ENCODE measurements at places on chromosomes 7 and 10.

DNA sequence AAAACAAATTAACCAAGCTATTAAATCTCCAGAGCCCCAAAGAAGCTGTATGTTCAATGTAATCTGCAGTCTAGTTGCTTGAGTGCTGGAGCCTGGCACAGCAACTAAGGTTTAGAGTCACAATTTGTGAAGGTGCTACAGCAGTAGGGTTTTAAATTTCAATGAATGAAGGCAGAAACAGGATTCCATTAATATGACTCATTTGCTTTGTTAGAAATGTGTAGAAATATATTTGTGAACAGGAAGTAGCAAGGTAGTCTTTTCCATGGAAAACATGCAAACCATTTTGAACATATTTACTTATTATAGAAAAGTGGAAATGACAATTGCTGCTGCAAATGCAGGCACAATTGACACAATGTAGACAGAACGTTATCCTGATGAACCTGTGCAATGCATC, 149.0 kb upstream of the STEAP4 start:
- peak; percentile 61 for DNase-seq

GRCh38 chr10:2478656-2479055, 588.7 kb upstream of the PFKP start:
- no peak for DNase-seq

DNA sequence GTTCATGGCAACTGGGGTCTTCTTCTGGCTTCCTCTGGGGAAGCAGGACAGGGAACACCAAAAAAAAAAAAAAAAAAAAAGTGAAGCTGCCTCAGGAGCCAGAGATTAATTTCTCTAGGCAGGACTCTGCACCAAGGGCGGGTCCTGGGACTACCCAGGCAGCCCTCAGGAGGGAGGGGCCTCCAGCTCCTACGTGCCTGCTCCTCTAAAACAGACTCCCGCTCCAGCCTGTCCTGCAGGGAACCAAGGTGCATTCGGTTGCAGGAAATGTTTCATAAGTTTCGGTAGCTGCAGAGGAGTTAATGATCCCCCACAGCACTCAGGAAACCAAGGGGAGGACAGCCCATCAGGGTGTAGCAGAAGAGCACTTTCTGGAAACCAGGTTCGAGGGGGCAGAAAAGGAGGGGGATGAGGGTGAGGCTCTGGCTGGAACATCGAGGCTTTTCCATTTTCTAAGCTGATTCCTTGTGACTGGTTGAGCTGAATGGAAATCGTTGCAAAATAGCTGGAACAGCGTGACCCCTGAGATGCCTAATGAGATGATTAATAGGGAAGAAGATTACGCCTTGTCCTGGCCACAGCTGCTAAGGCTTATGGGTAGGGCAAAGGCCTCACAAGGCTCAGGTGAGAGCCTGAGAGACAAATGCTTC, 84.2 kb downstream of the STRA8 start:
- DNase-seq = no peak

DNA sequence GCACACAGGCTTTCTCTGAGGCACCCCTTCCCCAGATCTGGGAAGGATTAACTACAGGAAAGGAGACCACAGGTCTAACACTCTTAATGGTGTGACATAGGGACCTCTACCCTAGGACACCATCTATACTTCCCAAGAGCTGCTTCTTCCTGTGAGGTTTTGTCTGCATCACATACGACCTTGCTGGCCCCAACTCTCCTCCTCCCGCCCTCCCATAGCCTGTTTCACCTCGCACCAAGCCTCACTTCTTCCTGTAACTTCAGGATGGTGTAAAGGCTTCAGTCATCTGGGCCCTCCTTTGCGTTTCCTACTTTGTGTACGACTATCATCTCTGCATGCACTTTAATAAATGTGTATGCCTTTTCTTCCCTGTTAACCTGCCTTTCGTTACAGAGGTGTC, 274.3 kb downstream of the KLF6 start:
- no peak for DNase-seq

DNA sequence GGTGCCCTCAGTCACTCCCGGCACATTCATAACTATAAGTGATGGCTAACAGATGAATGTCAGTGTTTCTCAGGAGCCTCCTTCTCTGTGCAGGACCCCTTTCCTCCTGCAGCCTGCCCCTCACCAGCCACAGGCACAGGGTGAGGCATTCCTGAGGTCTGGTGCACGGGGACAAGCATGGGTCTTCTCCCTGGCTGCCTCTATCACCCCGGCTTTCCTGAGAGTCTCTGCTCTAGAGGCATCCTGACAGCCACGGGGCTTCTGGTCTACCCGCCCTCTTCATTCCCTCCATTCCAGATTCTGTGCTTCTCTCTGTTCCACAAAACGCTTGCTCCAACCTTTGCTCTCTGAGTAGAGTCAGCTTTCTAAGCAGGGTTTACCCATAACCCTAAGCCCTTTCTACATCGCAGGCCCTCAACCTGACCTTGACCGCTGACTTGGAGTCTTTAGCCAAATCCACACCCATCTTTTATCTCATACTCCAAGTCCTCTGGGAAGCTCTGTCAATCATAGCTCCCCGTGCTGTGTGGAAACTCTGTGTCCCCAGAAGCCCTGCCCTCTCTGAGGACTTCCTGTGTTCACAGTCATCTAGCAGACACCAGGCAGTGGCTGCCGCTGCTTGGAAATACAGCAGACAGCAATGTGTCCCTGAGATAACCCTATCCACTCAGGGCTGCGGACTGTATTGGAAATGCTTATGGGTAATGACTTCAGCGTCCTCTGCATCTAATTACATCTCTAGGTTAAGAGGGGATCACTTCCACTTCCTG, 159.0 kb downstream of the SFMBT2 start:
- no peak for DNase-seq

DNA sequence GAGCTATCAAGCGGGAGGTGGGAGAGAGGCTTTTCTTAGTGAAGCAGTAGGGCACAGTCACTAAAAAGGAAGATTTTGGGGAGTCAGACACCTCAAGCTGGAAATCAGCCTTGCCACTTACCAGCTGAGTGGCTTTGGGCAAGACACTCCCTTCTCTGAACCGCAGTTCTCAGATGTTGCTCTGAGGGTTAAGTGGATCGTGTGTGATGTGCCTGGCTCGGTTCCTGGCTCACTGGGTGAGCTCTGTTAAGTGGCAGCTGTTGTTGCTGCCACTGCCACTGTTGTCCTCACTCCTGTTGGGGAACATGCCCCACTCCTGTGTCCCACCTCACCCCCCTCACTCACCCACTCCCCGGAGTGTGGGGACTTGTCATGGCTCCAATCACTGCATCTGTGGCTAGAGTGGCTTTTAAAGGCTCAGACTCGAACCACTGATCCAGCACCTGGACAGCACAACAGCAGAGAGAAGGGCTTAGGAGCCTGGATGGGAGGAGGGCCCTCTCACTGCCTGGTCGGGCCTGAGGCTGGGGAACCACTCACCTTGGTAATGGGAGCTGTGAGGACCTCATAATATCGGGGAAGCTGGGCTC, 20.0 kb downstream of the PYROXD2 start:
- DNase-seq = no peak

- no peak for DNase-seq
Observed at GRCh38 chr10:61815496-61815895, 86.0 kb upstream of the ARID5B start.

GRCh38 chr10:30111340-30112022, 52.1 kb upstream of the JCAD start:
- no peak for DNase-seq

- DNase-seq = no peak
Observed at GRCh38 chr10:124366825-124367224, 51.9 kb downstream of the OAT start.

GRCh38 chr7:111587410-111588064, 25.2 kb upstream of the IMMP2L start:
- no peak for DNase-seq

DNA sequence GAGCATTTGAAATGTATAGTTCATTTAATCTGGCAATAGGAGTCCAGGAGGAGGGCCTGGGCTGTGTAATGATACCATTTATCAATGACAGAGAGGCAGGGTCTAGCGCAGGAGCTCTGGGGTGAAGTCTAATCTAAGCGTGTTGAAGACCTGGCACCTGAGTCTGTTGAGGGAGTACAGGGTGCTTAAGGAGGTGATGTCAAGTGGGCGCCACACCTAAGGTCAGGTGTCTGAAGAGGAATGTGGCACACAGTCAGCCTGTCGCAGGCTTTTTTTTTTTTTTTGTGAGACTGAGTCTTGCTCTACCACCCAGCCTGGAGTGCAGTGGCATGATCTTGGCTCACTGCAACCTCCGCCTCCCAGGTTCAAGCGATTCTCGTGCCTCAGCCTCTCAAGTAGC, 2.3 kb downstream of the LLCFC1 start:
- DNase-seq = no peak

GRCh38 chr10:18312374-18313139, 172.3 kb downstream of the CACNB2 start:
- peak; percentile 82 for DNase-seq

- DNase-seq = peak; percentile 67
Observed at GRCh38 chr10:121823993-121824463, 103.8 kb downstream of the ATE1 start.

GRCh38 chr10:17415046-17415658, 39.2 kb downstream of the ST8SIA6 start:
- DNase-seq = no peak

GRCh38 chr10:80196950-80197315, 8.4 kb downstream of the ANXA11 start:
- DNase-seq = no peak

DNA sequence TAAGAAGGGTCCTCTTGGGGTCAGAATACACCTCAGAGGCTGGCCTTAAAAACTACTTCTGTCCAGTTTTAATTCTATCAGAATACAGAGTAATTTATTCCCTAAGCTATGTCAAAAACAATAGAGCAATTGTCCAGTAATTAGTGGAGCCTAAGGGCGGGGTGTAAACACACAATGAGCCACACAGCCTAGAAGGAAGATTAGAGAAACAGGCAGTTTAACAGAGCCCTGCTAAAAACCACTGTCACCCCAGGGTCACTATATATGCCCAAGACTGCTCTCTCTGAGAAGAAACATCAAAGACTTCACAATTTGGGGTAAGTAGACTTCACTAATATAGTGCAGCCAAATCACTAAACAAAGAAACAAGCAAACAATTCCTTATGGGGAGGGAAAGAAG, 27.2 kb upstream of the WNT2 start:
- DNase-seq = no peak

DNA sequence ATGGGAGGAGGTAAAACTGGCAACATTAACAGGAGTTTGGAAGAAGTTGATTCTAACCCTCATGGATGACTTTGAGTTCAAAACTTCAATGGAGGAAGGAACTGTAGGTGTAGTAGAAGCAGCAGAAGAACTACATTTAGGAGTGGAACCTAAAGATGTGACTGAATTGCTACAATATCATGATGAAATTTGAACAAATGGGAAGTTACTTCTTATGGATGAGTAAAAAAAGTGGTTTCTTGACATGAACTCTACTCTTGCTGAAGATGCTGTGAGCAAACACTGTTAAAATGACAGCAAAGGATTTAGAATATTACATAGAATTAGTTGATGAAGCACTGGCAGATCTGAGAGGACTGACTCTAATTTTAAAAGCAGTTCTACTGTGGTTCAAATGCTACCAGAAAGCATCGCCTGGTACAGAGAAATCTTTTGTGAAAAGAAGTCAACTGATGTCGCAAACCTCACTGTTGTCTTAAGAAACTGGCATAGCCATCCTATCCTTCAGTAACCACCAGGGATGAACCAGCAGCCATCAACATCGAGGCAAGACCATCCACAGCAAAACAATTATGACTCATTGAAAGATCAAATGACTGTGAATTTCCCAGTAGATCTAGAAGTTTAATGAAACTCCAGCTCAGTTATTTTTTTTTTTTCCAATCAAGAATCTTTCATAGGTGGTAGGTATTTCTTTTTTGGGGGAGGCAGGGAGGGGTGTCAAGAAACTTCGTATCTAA, 20.8 kb downstream of the BRAF start:
- no peak for DNase-seq

DNA sequence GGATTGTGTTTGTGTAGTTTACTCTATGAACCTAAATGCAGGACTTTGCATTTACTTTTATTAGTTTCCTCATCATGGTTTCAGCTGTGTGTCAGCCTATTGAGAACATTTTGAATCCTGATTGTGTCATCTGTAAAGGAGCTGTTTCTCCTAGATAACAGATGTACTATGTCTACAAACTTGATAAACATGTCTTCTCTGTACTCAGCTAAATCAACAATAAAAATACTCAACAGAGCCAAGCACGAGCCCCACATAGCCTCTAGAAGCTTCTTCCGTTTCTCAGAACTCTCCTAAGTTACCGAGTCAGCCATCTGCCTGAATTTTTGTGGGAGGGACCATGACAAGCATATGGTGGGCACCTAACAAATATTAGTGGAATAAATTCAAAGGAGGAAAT, 234.7 kb downstream of the SKAP2 start:
- peak; percentile 54 for DNase-seq

- DNase-seq = no peak
Observed at GRCh38 chr10:42953684-42954674, 122.9 kb upstream of the RET start.

DNA sequence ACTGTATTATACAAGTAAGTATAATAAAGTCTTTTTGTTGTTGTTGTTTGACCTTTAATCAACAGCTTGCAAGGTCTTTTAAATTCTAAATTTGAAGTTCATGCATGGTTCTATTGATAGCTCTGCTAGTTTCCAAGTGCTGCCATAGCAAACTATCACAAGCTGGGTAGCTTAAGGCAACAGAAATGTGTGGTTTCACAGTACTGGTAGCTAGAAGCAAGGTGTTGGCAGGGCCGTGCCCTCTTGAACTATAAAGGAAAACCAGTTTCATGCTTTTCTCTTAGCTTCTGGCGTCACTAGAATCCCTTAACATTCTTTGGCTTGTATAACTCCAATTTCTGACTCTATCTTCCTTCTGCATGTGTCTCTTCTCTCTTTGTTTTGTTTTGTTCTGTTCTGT, 1021.9 kb upstream of the AUTS2 start:
- no peak for DNase-seq

DNA sequence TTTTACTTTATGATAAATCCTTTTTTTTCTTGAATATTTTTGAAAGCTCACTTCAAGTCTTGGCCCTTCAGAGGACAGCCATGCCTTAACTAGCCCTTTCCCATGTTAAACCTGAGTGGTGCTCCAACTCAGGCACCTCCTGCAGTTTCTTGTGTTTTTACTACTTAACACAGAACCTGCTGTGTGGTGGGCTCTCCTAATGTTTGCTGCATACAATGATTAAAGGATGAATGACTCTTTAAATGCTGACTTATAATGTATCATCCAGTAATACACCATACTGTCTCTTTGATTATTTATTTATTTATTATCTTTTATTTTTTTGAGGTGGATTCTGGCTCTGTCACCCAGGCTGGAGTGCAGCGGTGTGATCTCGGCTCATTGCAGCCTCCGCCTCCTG, 179.4 kb downstream of the SEMA3E start:
- peak; percentile 16 for DNase-seq

- DNase-seq = no peak
Observed at GRCh38 chr10:63114031-63114814, 18.9 kb upstream of the NRBF2 start.

- peak; percentile 59 for DNase-seq
Observed at GRCh38 chr7:126657599-126658358, 595.0 kb downstream of the GRM8 start.
